ENCODE measurements at places on chromosomes 13 and 19.
A peak's percentile ranks its signal among the peaks of the same experiment; 100 is the strongest.

DNA sequence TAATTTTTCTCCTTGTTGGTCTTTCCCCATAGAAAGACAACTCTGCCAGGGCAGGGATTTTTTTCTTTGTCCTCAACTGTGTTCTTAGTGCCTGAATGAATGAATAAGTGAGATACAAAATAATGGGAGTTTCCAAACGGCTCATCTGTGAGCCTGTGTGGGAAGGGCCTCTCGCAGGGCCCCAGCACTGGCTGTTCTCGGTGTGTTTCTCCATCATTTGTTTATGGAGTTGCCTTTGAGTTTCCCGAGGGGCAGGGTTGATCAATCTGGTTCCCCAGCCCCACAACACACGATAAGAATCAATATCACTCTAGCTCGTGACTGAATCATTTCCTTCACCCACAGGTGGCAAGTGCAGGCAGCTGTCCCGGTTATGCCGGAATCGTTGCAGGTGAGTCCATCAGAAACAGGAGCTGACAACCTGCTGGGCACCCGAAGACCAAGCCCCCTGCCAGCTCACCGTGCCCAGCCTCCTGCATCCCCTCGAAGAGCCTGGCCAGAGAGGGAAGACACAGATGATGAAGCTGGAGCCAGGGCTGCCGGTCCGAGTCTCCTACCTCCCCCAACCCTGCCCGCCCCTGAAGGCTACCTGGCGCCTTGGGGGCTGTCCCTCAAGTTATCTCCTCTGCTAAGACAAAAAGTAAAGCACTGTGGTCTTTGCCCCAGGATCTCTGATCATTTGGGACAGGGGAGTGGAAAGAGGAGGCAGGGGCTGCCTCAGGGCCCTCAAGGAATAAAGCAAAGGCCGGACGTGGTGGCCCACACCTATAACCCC lies 14.9 kb downstream of the FXYD5 start:
- DNase-seq: no peak

GRCh38 chr13:23903906-23904280 lies 6.6 kb upstream of the C1QTNF9B start:
- DNase-seq: no peak

- DNase-seq: no peak
Measured at GRCh38 chr19:51123802-51124201, 904 bp upstream of the SIGLEC9 start.

DNA sequence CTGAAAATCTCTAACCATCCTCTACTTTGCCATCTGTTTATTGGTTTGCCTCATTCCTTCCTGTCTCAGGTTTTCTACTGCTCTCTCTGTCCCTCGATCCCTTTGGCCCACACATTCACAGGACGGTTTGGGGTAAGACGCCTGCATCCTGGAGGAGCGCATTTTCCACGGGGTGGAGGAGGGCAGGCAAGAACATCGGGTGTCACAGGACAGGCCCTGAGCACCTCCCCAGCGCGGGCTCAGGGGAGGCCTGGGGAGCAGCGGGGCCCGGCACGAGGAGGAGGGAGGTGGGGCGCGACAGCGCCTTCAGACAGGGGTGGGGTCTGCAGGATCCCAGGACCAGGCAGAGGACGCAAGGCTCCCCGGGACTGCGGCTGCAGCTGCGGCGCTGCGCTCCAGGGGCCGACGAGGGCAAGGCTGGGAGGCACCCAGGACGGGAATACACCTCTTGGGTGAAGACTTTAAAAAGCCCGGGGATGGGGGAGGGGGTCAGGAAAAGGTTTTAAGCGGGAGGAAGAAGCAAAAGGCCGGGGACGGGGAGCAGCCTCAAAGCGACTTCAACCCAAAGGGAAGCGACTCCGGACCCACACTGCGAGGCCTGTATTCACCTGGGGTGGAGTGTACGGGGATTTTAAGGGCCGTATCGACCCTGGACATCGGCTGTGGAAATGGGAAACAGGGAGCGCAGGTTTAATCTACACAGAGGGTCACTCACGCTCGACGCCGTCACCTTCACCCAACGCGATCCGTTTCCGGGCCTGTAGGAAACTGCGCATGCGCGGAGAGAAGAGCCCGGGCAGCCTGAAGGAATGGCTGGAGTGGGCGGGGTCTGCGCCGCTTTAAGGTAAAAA lies at the start of gene ZNF415:
ZNF415 (minus strand) TSS at position 770 of the 851 bp plus-strand sequence. CDS start 10,234 bp downstream, outside the sequence.
- peak; percentile 75 for DNase-seq

GRCh38 chr13:106100171-106100919 lies 435.1 kb downstream of the EFNB2 start:
- no peak for DNase-seq

DNA sequence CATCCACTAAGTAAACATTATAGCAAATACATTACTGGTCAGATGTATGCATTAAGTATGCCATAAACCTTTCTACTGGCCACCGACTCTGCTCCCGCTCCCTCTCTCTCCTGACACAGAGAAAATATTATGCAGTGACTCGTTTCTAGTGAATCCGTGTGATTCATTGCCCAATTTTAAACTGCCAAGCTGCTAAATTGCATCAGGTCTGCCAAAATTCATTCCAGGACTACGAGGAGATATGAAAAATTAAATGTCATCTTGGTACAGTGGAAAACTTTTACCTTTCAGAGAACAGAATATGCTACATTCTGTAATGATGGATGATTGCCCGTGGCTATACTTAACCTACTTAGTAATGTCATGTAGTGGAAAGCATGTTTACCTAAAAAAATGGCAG lies 368.8 kb upstream of the TSHZ3 start:
- DNase-seq: no peak

GRCh38 chr19:43798546-43799409 lies 3.5 kb downstream of the LYPD5 start:
- no peak for DNase-seq

- no peak for DNase-seq
Measured at GRCh38 chr19:31527443-31527842, 178.2 kb upstream of the TSHZ3 start.

GRCh38 chr19:35033067-35034004 lies 3.1 kb downstream of the SCN1B start:
- DNase-seq: no peak

GRCh38 chr19:42396381-42397262 lies 6.5 kb upstream of the CNFN start:
- DNase-seq: peak; percentile 100

GRCh38 chr19:21468791-21469190 lies 36.6 kb upstream of the ZNF429 start:
- no peak for DNase-seq

DNA sequence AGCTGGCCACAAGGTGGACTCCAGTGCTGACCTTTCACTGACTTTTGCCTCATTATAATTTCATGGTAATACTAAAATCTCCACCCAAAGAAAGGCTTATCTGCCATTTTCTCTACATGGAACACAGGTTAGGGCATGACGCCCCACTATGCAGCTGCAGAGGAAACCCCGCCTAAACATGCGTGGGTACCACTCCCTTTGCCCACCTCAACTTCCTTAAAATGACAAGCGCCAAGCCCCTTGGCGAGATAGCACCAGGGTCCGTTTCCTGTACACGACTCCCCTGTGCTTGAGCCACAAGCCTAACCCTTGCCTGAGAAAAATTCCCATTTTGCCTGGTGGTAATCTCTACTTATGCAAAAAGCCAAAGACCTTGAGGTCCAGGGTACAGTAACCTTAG lies 36.0 kb upstream of the PABPC3 start:
- DNase-seq: no peak

DNA sequence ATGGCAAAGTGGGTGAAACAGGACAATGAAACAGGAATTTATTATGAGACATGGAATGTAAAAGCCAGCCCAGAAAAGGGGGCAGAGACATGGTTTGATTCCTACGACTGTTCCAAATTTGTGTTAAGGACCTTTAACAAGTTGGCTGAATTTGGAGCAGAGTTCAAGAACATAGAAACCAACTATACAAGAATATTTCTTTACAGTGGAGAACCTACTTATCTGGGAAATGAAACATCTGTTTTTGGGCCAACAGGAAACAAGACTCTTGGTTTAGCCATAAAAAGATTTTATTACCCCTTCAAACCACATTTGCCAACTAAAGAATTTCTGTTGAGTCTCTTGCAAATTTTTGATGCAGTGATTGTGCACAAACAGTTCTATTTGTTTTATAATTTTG lies 8.6 kb downstream of the CLN5 start:
- no peak for DNase-seq

- no peak for DNase-seq
Measured at GRCh38 chr19:48491793-48492123, 19.9 kb downstream of the LMTK3 start.

DNA sequence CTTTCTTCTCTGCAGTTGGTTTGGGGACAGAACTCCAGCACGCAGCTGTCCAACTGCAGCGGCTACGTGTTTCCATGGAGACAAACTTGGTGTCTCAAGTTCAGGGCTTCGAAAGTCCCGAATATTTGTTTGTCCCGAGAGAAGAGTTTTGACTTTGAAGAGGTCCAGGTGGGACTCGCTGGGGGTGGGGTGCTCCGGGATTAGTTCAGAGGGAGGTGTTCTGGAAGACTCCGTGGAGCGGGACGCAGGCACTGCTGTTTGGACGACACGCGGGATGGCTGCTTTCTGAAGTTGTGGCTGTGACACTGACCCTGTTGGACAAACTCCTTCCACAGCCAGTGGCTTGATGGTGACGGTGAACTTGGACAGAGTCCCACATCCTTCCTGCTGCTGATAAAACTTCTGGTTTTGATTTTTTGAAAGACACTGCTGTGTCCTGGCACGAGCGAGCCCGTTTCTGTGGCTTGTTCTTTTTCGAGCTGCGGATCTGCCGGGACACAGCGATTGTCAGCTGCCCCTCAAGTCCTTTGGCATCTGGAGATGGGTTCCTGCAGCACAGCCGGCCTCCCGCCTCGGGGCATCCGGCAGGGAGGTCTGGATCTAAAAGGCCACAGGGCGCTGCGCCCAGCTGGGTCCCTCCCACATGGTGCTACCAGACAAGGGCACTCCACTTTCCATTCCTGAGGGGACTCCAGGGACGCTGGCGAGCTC lies 15.9 kb upstream of the RANBP3 start:
- no peak for DNase-seq

DNA sequence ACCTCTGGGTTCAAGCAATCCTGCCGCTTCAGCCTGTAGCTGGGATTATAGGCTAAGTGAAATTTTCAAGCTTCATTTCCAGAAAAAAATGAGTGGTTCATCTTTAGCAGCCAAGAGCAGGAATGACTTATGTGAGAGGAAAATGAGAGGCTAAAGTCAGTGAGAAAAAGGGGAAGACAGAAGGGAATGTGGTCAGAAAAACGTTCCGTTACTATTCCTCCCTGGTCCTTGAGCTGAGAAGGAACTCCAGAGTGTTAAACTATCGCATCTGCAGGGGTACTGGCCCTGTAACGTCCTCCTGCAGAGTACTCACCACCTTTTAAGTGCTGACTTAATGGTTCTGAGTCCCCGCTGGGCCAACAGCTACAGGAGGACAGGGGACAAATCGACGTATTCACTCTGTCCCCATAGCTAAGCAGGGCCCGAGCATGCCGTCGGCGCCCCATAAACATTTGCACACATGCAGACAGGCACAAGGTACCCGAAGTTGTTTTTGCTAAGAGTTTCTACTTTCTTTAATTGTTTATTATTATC lies 88.1 kb downstream of the FLT1 start:
- no peak for DNase-seq

DNA sequence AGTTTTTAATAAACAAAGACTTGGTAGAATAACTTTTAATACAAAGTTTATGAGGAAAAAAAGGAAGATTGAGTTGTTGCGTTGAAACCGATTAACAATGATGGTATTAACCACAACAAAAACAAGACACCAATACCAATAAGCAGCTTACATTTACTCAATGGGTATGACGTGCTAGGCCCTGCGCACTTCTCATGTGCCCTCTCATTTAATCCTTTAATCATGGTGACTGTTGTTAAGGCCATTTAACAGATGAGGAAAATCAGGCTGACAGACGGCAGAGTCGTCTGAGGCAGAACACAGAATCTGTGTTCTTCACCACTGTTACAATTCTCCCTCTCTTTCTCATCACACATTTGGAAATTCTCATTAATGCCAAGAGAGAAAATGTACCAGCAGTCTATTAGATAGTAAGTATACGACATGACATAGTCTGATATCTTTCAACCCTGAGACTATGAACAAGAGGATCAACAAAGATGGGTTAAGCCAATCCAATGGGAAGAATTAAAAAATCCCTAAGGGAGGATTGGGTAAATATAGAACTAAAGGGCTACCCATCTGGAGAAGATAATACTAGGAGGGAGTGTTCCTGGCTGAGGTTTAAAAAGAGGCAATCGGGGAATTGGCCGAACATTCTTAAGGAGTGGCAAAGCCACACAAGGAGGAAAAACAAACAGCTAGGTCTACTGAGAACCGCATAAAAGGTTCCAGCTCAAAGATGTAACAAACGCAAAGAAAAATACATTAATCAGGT lies 54.0 kb downstream of the DOCK9 start:
- DNase-seq: no peak

All from HS-27A (cell line).